NCI-H69 (cell line): ENCODE measurements at places on chromosomes 2 and 18.

DNA sequence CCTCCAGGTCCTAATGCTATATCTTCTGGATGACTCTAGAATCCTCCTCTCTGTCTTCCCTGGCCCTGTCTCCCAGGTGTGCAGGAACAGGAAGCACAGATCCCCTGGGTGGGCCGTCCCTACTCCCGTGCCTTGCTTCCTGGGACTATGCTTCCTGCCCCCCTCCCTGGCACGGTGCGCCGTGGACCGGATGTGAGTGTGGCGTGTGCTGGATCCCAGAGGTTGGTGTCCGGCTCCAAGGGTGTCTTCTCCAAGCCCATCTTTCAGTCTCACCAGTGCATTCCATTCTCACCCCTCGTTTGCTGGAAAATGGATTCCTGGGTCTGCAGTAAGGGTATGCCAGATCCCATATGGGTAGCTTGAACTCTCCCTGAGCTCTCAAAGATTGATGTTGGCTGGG is 144.4 kb upstream of the TWIST2 start:
- no peak for DNase-seq

DNA sequence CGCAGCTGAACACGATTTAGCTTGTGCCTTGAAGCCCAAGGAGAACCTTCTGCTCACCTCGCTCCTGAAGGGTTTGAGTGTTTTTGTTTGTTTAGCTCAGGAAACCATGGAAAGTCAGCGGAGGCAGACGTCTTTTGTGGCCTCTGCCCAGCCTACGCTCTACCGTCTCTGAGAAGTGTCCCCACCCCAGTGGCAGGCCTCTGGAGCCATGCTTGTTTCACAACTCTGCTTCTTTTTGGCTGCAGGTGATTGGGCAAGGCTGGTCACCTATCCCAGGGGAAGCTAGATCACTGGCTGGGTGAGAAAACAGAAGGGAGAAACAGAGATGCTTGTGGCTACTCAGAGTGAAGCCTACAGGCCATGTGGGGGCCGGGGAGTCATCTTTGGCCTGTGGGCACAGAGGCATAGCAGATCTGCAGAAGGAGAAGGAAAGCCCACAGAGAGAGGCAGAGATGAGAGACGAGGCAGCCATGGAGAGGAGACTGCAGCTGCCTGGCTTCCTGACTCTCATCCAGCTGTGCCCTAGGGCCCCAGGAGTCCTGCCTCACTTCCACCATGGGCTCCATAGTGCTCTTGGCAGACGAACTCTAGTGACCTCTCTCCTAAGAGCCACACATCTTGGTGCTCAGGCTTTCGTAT is 50.1 kb downstream of the CIB4 start:
- DNase-seq = peak; percentile 9

DNA sequence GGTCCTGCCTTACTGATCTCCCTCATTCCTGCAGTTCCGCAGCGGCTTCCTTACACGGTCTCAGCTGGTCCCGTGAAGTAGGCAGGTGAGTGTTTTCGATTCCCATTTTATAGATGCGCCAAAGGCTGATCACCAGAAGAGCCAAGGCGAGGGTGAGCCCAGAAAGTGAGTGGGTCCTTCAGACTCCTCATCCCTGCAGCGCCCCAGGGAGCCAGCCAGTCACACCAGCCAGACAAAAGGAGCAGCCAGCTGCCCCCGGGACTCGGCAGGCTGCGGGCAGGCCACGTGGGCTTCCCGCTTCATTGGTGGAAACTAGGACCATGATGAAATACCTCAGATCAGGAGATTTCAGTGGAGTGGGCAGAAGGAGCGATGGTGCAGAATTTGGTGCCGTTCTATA is 85.9 kb downstream of the SMAD7 start:
- no peak for DNase-seq

- no peak for DNase-seq
Measured at GRCh38 chr2:220894069-220894468, 678.0 kb downstream of the EPHA4 start.

DNA sequence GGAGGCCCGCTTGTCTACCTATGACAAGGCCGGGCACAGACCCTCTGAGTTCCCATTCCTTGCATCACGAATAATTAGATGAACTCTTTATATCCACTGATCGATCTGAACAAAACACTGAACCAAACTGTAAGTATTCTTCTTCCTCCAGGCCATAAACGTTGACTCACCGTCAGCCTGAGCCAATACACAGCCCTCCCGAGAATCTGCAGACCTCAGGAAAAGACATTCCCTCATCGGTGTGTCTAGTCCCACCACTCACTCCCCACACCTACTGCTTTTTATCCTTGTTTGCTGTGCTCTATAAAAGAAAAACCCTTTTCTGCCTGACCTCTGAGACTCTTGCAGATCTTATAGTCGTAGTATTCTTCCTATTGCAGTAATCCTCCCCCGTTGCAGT is 41.0 kb downstream of the TMEM87B start:
- no peak for DNase-seq

GRCh38 chr2:229244975-229245374 is 26.1 kb downstream of the PID1 start:
- DNase-seq = no peak

DNA sequence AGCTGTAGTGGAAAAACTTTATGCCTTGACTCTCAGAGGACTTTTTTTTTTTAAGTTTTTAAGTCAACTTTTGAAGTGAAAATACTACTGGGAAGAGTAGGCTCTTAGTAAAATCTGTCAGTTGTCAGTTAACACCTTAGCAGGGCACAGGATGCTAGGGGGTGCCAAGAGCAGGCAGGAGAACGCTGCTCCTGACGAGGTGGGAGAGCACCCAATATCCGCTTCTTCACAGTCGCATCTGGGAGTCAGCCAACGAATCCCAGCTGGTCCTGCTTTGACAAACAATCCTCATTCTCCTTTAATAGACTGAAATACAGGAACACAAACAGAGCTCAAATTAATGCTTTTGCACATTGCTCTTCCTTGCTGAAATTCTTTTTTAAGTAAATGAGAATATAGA is 709.5 kb upstream of the ACVR2A start:
- DNase-seq = peak; percentile 67

DNA sequence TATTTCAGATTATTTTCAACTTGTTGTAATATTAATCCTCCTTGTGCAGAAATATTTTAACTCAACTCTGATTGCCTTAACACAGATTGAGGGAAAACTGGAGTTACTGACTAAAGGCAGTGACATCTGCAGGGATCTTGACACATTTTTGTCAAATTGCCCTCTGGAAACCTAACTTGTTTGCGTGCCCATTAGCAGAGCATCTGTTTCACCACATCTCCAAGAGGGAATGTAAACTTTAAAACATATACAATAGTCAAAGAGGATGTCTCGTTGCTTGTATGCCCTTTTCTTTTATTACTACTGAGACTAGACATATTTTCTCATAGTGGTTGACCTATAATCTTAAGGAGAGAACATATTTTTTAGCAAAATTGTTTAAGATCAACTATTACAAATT is 14.2 kb downstream of the INPP1 start:
- DNase-seq = peak; percentile 77

- no peak for DNase-seq
Measured at GRCh38 chr2:3009483-3009882, 368.1 kb downstream of the EIPR1 start.

GRCh38 chr2:201466050-201466675 is 14.6 kb downstream of the STRADB start:
- DNase-seq = peak; percentile 79

DNA sequence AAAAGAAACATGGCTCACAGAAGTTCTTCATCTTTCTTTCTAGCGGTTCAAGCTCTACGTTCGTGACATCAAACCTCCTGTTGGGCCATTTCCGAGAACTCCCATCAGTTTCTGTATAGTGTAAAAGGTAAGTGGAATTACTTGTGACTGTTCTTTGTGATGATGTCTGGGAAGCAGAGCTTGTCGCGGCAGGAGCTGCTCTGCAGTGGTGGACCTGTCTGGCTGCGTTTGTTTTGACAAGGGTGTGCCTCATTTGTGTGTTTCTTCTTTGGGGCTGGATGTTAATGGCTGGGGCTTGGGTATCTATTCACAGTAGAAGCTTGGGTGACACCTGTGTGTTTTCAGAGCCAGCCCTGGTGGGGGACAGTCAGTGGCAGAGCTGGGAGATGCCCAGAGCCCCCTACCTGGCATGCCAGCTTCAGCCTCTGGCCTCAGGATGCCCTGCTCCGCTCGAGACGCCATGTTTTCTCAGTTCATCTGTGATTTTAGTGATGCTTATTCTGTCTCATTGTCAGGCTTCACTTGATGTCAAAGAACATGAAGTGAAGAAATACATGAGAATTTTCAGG is 59.6 kb downstream of the LDLRAD4 start:
- no peak for DNase-seq

GRCh38 chr2:58122040-58122439 is 75.4 kb downstream of the VRK2 start:
- no peak for DNase-seq

DNA sequence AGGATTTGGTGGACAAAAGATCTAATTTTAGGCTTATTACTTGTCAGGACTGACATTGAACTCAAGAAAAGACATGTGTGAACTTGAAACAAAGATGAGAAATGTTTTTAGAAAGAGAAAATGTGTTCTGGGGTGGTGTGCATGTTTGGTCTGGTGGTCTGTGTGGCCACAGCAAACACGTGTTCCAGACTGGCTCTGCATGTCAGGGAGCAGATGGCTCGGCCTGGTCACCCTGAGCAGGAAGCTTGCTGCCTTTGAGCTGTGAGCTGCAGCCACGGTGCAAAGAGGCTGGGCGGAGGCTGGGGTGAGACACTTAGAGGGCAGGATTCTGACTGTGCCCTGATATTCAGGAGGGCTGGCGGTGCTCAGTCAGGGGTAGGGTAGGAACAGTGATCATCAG is 186.1 kb downstream of the CTIF start:
- DNase-seq = no peak

- DNase-seq = peak; percentile 2
Measured at GRCh38 chr2:167048829-167049228, 160.5 kb downstream of the XIRP2 start.
